ENCODE measurements at places on chromosomes 1 and 21.

GRCh38 chr1:26945728-26946127 is 14.5 kb downstream of the KDF1 start:
- no peak for DNase-seq

- no peak for DNase-seq
Measured at GRCh38 chr1:34290831-34291230, 114.1 kb downstream of the C1orf94 start.

DNA sequence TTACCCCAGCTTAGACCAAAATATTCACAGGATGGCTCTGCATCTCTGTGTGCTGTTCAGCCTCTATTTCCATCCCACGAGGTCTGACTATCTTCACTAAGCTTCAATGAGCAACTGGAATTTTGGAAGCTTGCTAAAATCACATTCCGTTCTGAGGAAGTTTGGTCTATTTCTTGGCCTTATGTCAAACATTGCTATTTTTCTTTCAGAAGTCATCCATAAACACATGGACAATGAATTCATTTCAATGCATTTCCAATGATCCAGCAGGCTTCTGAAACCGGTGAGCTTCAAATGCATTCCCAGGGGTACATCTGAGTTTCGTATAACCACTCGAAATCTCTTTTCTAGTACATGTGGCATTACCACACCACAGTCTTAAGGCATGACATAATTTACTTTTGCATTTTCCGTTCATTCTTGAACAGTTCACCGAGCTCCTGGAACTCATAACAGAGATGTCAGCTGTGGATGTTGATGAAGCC is 294.1 kb upstream of the KAZN start:
- DNase-seq: no peak

GRCh38 chr1:109151146-109151990 is 37.5 kb downstream of the ELAPOR1 start:
- no peak for DNase-seq

GRCh38 chr21:41673596-41674335 is 93.1 kb downstream of the RIPK4 start:
- no peak for DNase-seq

DNA sequence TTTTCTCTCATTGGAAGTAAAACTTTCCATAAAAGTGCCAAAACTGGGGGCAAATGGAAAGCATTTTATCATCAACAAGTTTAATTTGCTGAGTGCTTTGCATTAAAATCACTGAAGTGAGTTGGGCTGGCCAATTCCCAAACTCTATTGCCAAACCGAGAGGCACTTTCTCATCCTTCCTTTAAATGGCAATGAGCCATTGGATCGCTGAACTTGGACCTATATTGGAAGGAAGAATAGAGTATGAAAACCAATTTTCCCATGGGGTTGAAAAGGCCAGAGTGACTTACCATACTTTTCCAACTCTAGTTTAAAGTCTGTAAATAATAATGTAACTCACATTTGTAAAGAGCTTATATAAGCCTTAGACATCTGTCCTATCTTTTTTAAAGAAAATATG is 189.1 kb upstream of the C1orf87 start:
- no peak for DNase-seq

GRCh38 chr1:224734261-224734935 is 118.3 kb downstream of the CNIH3 start:
- DNase-seq: no peak

DNA sequence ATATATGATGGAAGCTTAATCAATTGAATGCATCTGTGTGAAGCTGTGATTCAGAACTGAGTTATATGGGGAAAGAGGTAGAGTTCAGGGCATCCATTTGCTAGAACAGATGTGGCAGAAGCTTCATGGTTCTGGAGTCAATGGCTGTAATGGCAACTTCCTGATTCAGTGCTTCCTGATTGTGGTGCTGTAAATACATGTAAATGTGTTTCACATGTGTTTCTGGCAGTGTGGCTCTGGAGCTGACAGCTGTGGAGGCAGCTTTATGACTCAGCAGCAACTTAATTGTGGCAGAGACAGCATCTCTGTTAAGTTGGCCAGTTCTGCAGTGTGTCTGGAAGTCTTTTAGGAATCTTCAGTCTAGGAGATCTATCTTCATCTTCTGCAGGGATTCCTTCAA is 226.6 kb upstream of the ZRANB2 start:
- no peak for DNase-seq

DNA sequence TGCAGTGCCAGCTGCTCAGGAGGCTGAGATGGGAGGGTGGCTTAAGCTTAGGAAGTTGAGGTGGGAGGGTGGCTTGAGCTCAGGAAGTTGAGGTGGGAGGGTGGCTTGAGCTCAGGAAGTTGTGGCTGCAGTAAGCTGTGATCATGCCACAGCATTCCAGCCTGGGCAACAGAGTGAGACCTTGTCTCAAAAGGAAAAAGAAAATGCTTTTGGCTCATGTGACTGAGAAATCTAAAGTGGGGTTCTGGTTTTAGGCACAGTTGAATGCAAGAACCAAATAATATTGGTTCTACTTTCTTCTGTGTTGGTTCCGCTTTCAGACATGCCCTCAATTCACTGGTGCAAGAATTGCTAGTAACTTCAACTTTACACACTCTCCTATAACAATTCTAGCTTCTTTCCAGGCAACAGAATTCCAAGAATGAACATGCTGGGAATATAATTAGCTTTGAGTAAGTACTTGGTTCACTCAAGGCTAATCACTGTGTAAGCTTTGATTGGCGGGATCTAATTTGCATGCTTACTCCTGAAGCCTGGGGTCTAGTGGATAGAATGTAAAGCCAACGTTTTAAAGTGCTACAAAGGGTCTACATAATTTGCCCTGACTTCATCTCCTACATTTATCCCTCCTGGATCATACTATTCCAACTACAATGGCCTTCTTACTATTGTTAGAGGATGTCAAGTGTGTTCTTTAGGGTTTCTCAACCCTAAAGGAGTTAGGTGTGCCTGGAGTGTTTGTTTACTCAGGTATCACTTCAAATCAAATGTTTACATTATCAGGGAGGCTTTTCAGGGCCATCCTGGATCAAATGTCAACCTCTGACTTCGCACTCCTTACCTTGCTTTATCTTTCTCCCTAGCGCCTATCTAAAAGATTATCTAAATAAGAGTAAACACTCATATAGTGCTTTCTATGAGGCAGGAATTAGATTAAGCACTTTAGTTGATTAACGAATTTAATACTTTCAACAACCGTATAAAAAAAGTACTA is 115.1 kb downstream of the SLC16A1 start:
- no peak for DNase-seq

GRCh38 chr1:145773423-145773822 is 50.5 kb downstream of the RNF115 start:
- no peak for DNase-seq

- DNase-seq: no peak
Measured at GRCh38 chr1:88825721-88826120, 65.6 kb downstream of the GTF2B start.

- no peak for DNase-seq
Measured at GRCh38 chr1:59113876-59114457, 182.9 kb upstream of the FGGY start.

DNA sequence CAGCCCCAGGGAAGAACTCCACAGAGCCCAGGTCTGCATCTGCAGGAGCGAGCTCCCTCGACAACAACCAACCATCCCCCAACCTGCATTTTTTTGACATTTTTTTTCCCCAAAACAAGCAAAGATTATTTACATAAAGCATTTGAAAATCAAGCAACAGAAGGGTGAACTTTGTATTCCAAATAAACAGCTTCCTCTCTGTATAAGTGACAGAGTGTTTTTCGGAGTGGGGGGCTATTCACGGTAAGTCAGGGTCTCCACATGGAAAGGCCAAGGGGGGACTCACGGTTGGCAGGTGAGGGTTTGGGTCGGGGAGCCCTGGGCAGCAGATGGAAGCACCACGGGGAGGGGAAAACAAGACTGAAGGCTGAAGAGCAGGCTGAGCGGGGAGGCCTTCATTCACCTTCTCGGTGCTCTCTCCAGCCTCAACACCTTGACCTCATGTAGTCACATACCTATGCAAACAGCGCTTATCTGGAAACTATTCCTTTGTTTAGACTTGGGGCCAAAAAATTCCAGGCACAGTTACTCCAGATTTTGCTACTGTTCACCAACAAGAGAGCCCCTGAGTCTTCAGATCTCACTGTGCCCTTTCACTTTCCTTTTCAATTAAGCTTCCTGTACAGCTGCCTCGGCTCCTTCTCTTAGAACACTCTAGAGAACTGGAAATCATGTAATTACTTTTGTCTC is 27.6 kb downstream of the C2CD2 start:
- peak; percentile 27 for DNase-seq

- DNase-seq: no peak
Measured at GRCh38 chr1:106278716-106279115, 777.8 kb upstream of the PRMT6 start.

- DNase-seq: no peak
Measured at GRCh38 chr1:66654643-66655042, 97.6 kb upstream of the DYNLT5 start.

- DNase-seq: no peak
Measured at GRCh38 chr1:62746086-62746808, 37.7 kb upstream of the ATG4C start.

- DNase-seq: no peak
Measured at GRCh38 chr1:30523055-30524020, 200.0 kb downstream of the MATN1 start.

DNA sequence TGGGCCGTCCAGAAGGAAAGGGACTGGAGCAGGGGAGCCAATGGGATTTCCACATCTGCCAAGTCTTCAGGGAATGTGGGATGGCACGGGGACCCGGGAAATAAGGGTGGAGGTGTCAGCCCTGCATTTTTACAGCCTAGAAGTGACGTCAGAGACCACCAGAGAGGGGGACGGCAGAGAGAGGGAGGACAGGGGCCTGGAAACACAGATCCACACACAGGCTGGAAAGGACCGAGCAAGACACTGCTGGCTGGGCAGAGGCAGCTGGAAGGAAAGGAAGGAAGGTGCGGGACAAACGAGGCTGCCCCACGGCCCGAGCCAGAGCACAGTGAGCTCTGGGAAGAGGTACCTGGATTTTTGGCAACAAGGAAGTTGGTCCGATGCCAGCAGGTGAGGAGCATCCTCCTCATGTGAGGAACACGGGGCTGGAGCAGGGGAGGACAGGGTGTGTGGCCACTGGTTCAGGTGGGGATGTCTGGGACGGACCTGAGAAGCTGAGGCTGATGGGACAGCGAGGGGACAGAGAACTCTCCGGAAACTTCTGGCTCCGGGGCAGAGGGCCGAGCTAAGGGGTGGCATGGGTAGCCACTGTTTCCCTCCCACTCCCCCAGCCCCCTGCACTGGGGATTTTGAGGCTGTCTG is 138.3 kb downstream of the PGBD5 start:
- no peak for DNase-seq

DNA sequence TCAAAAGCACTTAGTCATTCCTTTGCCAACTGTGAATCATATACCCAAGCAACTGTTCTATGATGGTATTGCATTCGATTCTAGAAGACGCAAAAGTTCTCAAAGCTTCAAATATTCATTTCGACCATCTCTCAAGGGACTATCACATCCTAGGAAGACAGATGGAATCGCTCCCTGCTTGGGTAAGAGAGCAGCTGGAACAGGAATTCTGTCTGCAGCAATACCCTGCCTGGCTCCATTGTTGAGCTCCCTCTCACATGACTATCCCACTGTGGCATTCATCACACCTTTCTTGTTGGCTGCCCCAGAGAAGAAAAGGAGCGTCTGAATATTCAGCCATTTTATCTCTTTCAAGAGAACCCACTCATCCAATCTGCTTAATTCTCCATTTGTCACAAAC is 397.7 kb downstream of the NTNG1 start:
- no peak for DNase-seq

- DNase-seq: peak; percentile 57
Measured at GRCh38 chr1:64505232-64505943, 35.5 kb downstream of the CACHD1 start.

DNA sequence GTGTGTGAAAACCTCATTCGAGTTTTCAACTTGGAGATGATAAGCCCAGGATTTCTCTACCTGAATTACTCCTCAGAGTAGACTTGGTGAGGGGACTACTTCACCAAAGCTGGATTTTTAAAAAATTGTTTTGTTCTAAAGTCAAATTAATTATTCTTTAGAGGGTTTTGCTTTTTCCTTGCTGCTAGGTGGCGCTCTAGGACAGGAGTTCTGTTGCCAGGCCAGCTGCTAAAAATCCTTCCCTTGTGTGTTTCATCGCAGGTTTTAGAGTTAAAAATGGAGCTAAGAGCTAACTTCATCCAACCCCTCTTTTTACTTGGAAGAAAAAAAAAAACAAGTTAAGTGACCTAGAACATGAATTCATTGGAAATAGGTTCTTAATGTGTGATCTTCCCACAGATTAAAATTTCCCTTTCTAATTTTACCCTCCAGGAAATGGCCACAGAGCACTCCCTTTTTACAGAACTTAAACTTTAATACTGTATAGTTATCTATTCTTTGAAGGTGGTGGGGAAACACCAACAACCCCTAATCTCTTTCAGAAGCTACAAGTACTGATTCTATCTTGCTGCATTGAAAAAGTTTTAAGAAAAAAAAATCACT is 36.7 kb upstream of the FAM163A start:
- peak; percentile 55 for DNase-seq

- DNase-seq: no peak
Measured at GRCh38 chr1:177838907-177839485, 130.9 kb downstream of the SEC16B start.

DNA sequence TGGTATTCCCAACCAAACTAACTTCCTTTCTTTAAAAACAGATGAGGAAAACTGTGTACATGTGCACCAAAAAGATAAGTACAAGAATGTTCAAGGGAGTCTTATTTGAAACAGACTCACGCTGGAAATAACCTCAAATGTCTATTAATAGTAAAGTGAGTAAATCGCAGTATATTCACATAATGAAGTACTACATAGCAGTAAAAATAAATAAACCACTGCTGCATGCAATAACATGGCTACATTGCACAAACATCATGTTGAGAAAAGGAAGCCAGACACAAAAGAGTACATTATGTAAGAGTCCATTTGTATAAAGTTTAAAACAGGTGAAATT is 5.2 kb upstream of the DENND2D start:
- no peak for DNase-seq

GRCh38 chr1:110667776-110668175 is 7.0 kb downstream of the KCNA3 start:
- peak; percentile 68 for DNase-seq

DNA sequence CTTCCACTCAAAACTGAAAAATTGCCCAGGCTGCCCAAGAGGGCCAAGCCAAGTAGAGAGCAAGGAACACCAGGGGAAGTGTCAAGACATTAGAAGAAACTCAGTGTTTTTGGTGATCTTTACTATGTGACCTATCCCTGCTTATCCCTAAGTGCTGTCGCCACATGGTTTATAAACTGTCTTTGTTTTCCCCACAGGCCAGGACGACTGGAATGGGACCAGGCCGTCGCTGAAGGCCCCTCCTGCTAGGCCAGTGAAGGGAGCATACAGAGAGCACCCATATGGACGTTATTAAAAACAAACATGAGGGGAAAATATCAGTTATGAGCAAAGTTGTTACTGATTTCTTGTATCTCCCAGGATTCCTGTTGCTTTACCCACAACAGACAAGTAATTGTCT is 28.7 kb downstream of the KHDRBS1 start:
- DNase-seq: no peak

GRCh38 chr1:1355416-1355815 is 2.9 kb downstream of the MXRA8 start:
- no peak for DNase-seq

- no peak for DNase-seq
Measured at GRCh38 chr1:71881611-71882010, 400.7 kb downstream of the NEGR1 start.

GRCh38 chr1:107200631-107201030 is 59.8 kb downstream of the NTNG1 start:
- DNase-seq: no peak

GRCh38 chr21:24428591-24429199 is 1178.6 kb downstream of the MRPL39 start:
- DNase-seq: no peak

- no peak for DNase-seq
Measured at GRCh38 chr21:17699524-17700189, 87.0 kb upstream of the BTG3 start.

GRCh38 chr1:16180291-16180824 is 24.5 kb upstream of the EPHA2 start:
- DNase-seq: no peak
